ENCODE measurements at places on chromosomes 1 and 21.

GRCh38 chr1:243459059-243459458 lies 203.2 kb downstream of the SDCCAG8 start:
- DNase-seq = no peak

DNA sequence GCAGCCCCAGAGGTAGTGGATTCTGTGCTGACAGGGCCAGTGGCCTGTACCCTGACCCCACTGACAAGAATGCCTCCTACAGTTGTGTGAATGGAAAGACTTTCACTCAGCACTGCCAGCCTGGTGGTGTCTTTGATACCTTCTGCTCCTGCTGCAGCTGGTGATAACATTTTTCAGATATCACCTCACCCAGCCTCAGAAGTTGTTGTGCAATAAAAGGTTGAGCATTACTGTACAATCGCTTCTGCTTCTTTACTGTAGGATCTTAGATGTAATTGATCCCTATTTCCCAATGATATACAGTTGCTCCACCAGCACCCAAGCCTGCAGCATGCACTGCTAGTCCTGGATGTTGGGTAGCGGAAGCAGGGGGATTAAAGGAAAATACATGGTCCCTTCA lies 4.8 kb upstream of the CHIA start:
- no peak for DNase-seq

DNA sequence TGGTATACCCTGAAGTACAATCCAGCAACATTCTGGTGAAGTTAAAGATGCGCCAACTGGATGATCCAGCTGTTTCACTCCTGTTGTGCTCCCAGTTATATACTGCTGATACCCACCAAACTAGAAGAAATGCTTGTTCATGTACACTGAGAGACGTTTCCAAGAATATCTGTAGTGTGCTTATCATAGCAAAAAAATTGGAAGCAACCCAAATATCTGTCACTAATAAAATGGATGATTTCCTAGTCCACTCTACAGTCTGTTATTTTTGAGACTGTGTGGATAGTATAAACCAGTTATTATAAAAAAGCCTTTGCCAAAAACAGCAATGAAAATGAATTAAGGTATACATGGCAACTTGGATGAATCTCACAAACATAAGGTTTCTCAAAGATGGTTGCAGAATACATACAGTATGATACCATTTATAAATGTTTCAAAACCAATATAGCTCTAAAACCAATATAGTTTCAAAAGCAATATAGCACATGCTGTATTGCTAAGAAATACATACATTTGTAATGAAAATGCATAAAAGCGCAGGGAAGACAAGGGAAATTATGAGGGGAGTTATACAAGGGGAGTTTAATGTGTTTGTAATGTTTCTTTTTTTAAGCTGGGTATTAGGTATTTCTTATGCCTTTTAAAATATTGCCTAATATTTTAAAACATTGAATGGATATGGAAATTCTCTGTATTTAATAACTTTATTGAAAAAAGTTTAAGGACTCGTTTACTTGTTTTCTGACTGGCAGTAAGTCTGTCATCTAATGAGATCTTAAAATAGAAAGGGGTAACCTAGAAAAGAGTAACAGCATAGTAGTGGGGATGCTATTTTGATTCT lies 36.5 kb downstream of the GPSM2 start:
- DNase-seq = no peak

DNA sequence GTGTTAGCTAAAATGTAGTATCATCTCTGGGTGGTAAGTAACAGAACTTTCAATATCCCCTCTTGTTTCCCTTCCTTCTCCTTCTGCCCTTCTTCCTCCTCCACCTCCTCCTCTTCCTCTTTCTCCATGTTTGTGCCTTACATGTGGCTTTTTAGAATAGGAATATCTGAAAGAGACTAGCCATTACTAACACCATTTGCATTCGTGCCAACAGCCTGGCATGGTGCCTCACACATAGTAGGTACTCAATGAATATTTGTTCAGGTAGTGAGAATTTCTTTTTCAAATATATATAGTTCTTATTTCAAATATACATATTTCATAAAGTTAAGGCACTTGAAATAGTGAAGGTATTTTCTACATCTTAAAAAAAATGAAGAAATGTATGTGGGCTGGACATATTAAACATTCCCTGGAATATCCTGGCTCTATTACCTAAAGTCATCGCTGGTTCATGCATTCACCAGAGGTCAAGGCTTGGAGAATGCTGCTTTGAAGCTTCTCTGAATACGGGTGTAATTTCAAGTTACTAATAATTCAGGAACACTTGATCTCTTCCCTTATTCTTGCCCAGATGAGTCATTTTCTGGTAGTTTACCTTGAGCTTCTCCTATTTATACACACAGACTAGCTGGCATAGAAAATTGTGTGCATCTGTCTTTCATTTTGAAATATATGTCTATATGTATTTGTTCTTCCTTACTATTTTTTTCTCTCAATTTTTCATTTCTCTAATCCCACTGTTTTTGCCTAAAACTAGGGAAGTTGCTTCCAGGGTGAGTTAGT lies 319.4 kb downstream of the TGFB2 start:
- DNase-seq = no peak
